Endothelial cell (in vitro differentiated cells): ENCODE measurements at places on chromosomes 7 and 10. TPM values are rescaled to one million over a fixed set of nuclear protein-coding genes. Genes with fewer than 3 reads are reported as not detected.

The FAM131B gene
- 1.0 TPM for total RNA-seq

GRCh38 chr10:88120599-88121333, 257.3 kb downstream of the PTEN start:
- no peaks in the 10 kb centered on the region for H3K4me1 ChIP-seq
- peaks cover 3% of the 10 kb centered on the region for H3K27me3 ChIP-seq
- H3K4me3 ChIP-seq, result no peak overlapping the region
- H3K36me3 ChIP-seq, result no peaks in the 10 kb centered on the region
- no peak for DNase-seq

GRCh38 chr7:132248841-132249240, 327.4 kb downstream of the PLXNA4 start:
- DNase-seq, result no peak
- no peak overlapping the region for H3K4me3 ChIP-seq

DNA sequence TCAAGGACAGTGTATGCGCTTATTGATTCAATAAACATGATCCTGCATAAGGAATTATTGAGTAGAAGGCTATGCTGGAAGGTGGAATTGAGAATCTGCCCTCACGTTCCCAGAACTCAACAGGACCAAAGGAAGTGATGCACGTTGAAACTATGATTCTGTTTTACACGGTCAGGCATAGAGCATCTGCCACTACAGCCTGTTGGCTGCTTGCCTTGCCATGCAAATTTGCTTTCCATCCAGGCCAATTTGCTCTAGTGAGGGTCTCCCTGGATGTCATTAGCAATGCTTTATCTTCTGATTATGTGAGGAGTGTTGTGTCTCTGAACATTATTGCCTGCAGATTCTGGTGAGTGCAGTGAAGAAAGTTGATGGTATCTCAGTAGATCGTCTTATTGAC, 132.9 kb downstream of the ADRA2A start:
- no peak overlapping the region for H3K27ac ChIP-seq
- H3K36me3 ChIP-seq, result no peaks in the 10 kb centered on the region
- H3K4me1 ChIP-seq, result no peaks in the 10 kb centered on the region
- H3K27me3 ChIP-seq, result peaks cover 8% of the 10 kb centered on the region
- no peak for DNase-seq
- no peak overlapping the region for H3K4me3 ChIP-seq

The PANK1 gene
- total RNA-seq, result 16.2 TPM
